MG63 (cell line): ENCODE measurements at places on chromosomes 16 and 17. TPM values are rescaled to one million over a fixed set of nuclear protein-coding genes. Genes with fewer than 3 reads are reported as not detected.

GRCh38 chr17:28039251-28039650 is 3.2 kb upstream of the NLK start:
- no peak for DNase-seq

MPV17L gene
- total RNA-seq = 0.59 and 1.3 TPM in 2 replicates

TP53TG3C gene
- 1.1 TPM in 1 of 2 replicates, not detected in the other for total RNA-seq

TRPV3 gene
- 0.07 TPM in 1 of 2 replicates, not detected in the other for total RNA-seq

GRCh38 chr17:44144966-44145739 is 3.4 kb downstream of the HROB start:
- no peak for DNase-seq
